NCI-H2029 (cell line): ENCODE measurements at places on chromosomes 4 and X.

GRCh38 chr4:35884714-35885480 is 359.4 kb downstream of the ARAP2 start:
- no peak for DNase-seq

DNA sequence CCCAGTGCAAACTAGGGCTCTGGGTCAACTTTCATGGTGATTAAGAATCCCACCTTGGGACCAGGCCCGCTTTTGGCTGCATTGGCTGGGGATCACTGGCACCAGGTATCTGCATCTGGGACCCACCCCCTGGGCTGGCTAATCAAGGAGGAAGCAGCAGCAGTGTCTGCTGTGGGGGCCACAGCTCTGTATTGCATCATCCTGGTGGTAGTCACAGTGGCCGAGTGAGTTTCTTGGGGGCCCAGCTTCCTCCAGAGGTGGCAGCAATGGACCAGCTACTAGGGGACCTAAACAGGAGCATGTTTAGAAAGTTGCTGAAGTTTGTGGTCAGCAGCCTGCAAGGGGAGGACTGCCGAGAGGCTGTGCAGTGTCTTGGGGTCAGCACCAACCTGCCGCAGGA is 15.7 kb downstream of the LNX1 start:
- DNase-seq: no peak

- DNase-seq: no peak
Measured at GRCh38 chr4:168484626-168485025, 4.3 kb upstream of the DDX60L start.

DNA sequence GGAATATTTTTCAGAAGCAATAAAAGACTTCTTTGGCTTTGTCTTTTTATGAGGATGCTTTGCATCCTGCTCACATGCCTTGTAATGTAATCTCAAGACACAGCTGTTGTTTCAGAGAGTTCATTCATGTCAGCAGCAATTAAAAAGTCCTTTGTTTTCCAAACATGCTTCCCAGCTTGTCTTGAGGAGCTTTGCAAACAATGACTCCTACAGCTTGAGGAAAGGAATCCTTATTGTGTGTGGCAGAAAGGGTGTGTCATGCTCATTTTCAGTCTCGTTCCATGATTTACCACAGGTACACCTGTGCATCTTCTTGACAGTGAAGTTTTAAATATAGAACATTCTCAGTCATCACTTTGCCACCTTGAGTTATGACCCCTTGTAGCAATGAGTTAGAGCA is 139.2 kb upstream of the AADAT start:
- no peak for DNase-seq

DNA sequence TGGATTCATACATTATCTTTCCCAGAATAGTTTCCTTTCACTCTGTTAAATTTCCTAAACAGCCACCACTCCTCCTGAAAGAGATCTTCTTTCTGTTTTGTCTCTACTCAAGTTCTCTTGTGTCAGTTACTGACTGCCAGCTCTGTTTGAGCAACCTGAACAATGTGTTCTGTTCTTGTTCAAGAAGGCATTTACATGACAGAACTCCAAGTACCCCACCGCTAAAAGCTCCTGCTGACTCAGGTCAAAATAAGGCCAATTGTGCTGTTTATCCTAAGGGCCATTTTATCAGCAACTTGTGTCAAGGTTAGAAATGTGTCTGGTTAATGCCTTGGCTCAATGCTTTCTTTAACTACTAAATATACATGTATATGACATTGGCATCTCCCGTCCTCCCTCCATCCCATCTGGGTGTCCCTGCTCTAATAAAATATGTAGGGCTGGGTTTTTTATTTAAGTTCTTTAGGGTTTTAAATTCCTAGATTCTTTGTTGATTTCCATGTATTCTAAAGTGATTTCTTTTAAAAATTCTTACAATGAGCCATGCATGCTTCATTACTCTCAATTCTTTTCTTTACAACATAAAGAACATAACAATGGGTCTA is 144.3 kb upstream of the PAQR3 start:
- DNase-seq: no peak

DNA sequence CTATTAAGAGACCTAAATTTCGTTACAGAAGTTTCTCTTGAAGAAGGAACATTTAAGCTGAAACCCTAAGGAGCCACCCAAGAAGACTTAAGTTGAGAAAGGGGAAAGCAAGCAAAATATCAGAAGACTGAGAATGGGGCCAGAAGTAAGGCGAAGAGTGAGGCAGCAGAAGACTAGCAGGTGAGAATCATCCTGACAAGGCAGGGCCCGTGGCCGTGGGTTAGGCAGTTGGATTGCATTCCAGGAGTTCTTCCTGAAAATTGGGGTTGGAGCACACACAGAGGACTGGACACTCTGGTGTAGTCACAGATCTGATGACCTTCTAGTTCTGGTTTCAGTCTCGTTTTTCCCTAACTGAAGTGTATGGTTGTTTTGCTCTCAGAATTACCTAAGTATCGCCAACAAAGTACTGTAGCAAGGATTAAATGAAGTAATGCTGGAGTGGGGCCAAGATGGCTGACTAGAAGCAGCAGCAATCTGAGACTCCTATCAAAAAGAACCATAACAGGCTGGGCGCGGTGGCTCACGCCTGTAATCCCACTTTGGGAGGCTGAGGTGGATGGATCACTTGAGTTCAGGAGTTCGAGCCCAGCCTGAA is 94.4 kb upstream of the GUCY1A1 start:
- no peak for DNase-seq

- DNase-seq: no peak
Measured at GRCh38 chrX:129981752-129982299, 609 bp upstream of the BCORL1 start.

DNA sequence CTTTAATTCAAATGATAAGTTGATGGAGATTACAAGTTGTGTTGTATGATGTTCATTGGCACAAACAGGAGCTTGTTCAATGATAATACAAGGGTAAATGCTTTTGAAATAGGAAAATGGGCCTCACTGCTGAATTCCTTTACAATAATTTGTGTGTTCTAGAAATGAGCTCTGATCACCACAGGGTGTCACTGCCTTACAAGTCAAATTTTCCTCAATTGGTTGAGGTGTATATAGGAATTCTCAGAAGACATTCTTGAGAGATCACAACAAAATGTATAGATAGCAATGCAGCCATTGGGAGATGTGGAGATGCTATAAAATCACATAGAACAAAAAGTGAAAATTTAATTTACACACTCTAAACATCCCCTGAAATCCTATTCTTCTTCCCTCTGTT is 49.6 kb downstream of the KLF8 start:
- DNase-seq: no peak

DNA sequence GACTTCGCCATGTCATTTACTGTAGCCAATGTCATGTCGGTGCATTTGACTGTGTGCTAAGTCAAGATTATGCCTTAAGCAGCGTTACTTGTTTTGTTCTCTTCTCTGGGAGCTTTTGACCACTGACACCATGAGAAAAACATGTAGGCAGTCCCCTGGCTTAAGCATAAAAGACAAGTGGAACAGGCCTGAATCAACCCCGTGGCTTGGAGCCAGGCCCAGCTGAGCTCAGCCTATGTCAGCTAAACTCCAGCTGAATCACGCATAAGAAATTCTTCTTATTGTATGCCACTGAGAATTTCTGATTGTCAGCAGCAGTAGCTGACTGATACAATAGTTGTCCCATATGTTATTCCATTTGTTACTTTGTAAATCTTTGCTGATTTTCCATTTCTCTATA is 261.9 kb downstream of the CBLL2 start:
- DNase-seq: no peak

DNA sequence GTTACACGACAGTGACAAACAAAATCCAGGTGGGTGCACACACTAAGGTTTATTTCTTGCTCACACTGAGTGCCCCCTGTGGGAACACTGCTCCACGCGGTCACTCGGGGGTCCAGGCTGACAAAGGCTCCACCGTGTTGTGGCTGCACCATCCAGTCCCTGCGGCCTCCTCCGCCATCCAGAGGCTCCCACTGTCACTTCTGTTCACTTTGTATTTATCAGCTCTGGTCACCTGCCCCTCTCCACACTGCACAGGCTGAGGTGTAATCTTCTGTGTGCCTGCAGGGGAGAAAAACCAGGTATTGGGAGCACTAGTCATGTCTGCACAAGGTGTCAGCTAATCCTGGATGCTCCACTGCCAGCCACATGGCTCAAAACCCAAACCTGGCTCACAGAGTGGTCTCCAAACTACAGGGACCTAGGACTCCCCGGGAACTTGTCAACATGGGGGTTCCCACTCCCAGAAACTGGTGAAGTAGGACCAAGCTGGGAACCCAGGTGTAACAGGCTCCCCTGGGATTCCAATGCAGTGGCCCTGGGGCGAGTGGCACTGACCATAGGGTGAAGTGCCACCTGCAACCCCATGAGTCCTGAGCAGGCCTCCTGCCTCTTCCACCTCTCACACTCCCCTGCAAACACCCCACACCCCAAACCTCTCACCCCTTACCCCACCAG is 25.5 kb downstream of the HMX1 start:
- no peak for DNase-seq
